Regular cardiac myocyte (primary cell): ENCODE measurements at places on chromosomes 2 and 18. TPM values are rescaled to one million over a fixed set of nuclear protein-coding genes. Genes with fewer than 3 reads are reported as not detected.

The LANCL1 gene
- total RNA-seq = 52.5 and 58.9 TPM in 2 replicates

The UGT1A8 gene
- total RNA-seq = not detected in 2 replicates

The CBLN2 gene
- total RNA-seq = not detected in 2 replicates

The MC5R gene
- total RNA-seq = under 0.01 TPM in 1 of 2 replicates, not detected in the other

The SCN2A gene
- total RNA-seq = 0.77 and 2.0 TPM in 2 replicates

The RNU2-63P gene
- not detected in 2 replicates for total RNA-seq

The IL18R1 gene
- 0.96 and 1.4 TPM in 2 replicates for total RNA-seq

The UGT1A10 gene
- not detected in 2 replicates for total RNA-seq

The CNNM3 gene
- 6.1 and 8.2 TPM in 2 replicates for total RNA-seq

The HOXD12 gene
- not detected in 2 replicates for total RNA-seq

The SAG gene
- not detected in 2 replicates for total RNA-seq

The FAM237A gene
- total RNA-seq = not detected in 2 replicates

The TUBA3E gene
- not detected in 2 replicates for total RNA-seq

The ZNF396 gene
- total RNA-seq = 1.3 and 2.0 TPM in 2 replicates

The KCNJ3 gene
- total RNA-seq = not detected in 2 replicates

The GPR45 gene
- not detected in 2 replicates for total RNA-seq

The TTC27 gene
- total RNA-seq = 29.9 and 39.7 TPM in 2 replicates

The KIDINS220 gene
- total RNA-seq = 72.5 and 93.3 TPM in 2 replicates

The PRSS56 gene
- total RNA-seq = not detected in 2 replicates

The DSG1 gene
- not detected in 2 replicates for total RNA-seq

The DGKD gene
- total RNA-seq = 7.9 and 13.5 TPM in 2 replicates

The POTEI gene
- total RNA-seq = under 0.01 TPM in 1 of 2 replicates, not detected in the other

The FHL2 gene
- total RNA-seq = 247 and 287 TPM in 2 replicates

The PSMA8 gene
- under 0.01 TPM in 1 of 2 replicates, not detected in the other for total RNA-seq

The NFE2L2 gene
- 44.5 and 75.3 TPM in 2 replicates for total RNA-seq

The CASP8 gene
- 24.0 and 24.2 TPM in 2 replicates for total RNA-seq

The TBR1 gene
- under 0.01 TPM in 1 of 2 replicates, not detected in the other for total RNA-seq

The C1QL2 gene
- total RNA-seq = not detected in 2 replicates

The M1AP gene
- under 0.01 and 0.19 TPM in 2 replicates for total RNA-seq

The CYRIA gene
- total RNA-seq = 5.2 and 8.2 TPM in 2 replicates

The TMEM169 gene
- total RNA-seq = 0.19 and 0.28 TPM in 2 replicates

The ZSWIM2 gene
- under 0.01 TPM in 2 replicates for total RNA-seq

The SCN9A gene
- 20.3 and 22.0 TPM in 2 replicates for total RNA-seq

The DYSF gene
- total RNA-seq = 5.6 and 12.7 TPM in 2 replicates

The FHOD3 gene
- 2.3 and 9.9 TPM in 2 replicates for total RNA-seq

The SIX2 gene
- total RNA-seq = 2.0 and 2.7 TPM in 2 replicates

The GALNT3 gene
- 0.56 and 1.2 TPM in 2 replicates for total RNA-seq

The SCYGR4 gene
- total RNA-seq = not detected in 2 replicates

The PCGF1 gene
- 20.3 and 25.9 TPM in 2 replicates for total RNA-seq
